ENCODE measurements at places on chromosomes 2 and 18.

DNA sequence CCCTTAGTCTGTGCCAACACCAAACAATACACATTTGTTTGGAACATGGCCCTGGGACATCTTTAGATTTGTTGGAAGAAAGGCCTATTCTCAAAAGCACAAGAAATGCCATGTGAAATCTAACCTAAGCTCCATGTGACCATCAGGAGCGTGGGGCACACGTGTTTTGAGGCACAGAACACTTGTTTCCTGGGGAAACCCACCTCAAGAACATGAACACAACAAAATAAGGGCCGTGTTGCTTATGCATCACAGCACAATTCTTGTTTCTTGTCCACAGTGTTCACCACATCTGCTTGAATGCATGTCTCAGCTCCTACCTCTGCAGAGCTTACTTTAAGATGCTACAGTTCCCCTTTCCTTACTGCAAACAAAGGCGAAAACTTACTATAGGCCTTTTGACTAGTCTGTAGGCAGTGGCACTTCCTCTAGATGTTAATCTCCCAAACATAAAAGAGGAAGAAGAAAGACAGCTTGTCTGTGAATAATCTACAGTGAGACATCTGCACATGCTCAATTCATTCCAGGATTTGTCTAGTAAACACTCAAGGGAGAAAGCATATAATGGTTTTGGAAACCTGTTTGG, 165.0 kb downstream of the ANKRD44 start:
- no peak for DNase-seq

- no peak for DNase-seq
Observed at GRCh38 chr2:7016148-7016547, 98.9 kb downstream of the RNF144A start.

DNA sequence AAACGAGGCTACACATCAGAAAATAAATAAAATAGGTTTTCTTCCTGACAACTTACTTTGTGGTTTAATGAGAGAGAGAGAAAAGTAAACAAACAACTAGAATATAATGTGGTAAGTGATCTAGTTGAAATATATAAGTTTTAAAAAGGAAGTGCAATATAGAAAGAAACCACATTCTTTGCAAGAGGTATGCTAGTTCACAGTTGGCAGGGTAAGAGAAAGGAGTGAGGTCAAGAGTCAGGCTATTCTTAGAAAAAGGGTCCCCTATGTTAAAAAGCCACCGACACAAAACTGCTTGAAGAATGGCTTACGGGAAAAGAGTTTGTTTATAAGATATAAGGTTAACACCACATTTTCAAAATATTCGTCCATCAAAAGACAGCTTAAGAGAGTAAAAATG, 462.1 kb downstream of the ERBB4 start:
- no peak for DNase-seq

GRCh38 chr2:105244451-105244850, 2.9 kb downstream of the GPR45 start:
- DNase-seq: no peak

Data from T-helper 1 cell (primary cell).